ENCODE measurements at places on chromosomes 6 and 20.

GRCh38 chr20:49832632-49833327, 20.2 kb downstream of the SLC9A8 start:
- no peak for DNase-seq

- DNase-seq: no peak
These were observed 256.3 kb downstream of the OGFRL1 start for GRCh38 chr6:71544906-71545305.

GRCh38 chr20:2816583-2817340, 598 bp downstream of the TMEM239 start:
- DNase-seq: no peak

DNA sequence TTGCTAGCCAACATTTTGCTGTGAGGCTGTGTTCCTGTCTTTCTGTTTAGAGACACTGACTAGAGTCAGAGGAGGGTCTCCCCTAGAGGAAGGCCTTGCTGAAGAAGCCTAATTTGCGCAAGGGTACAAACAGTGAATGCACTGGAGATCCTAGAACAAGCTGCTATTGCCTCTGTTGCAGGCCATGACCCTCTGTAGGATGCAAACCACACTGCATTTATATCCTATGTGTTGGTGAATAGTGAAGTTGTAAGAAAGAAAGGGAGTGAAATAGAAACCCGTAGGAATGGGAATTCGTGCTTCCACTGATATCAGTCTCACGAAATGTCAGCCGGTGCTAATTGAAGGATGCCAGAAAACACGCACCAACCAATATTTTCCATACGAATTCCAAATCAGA, 88.2 kb downstream of the GJA1 start:
- DNase-seq: no peak

DNA sequence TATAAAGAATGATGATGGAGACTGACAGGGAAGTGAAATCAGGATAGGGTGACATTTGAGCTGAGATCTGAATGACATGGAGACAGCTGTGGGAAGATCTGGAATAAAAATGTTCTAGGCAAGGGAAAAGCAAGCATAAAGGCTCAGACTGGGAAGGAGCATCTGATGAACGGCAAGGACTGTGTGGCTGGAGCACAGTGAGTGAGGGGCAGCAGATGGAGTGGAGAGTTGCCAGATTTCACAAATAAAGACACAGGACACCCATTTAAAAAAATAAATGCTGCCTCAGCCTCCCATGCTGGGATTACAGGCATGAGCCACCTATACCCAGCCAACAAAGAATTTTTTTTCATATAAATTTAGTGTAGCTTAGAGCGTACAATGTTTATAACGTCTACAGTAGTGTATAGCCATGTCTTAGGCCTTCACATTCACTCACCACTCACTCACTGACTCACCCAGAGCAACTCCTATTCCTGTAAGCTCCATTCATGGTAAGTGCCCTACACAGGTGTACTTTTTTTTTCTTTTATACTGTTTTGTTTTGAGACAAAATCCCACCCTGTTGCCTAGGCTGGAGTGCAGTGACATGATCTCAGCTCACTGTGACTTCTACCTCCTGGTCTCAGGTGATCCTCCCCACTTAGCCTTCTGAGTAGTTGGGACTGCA, 2.4 kb upstream of the ZBTB24 start:
- DNase-seq: no peak

GRCh38 chr20:50306478-50307423, 116.1 kb downstream of the CEBPB start:
- DNase-seq: no peak

DNA sequence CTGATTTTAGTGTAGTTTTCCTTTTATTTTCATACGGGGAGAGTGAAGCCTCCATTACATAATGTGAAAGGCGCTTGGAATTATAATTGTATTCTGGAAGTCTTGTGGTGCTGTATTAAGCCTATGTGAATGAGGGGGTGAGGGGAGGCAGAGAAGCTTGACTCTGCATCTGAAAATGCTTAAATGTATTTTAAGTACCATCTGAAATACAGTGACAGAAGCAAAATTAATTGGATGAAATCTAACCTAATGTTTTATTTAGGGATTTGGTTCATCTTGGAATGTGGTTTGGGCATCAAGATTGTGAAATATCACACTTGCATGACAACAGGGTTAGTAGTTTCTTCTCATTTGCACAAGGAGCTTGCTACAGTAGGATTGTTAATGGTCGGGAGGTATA, 41.2 kb downstream of the TMEM200A start:
- no peak for DNase-seq

DNA sequence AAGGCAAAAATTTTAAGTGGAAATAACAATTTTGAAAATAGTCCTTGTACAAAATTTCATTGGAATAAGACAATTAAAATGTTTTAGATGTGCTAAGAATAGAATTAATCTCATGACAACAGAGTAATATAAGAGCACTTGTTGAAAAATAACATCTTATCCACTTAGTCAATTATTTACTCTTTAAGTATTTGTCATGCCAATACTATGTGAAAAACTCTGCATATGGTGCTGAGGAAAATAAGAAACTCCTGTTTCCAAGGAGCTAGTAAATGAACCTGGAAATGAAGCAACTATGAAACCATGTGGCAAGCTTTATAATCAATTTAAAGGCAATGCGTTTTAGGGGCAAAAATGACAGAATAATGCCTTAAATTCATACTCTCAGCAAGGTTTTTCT, 42.7 kb upstream of the HCRTR2 start:
- no peak for DNase-seq

All from activated CD8-positive, alpha-beta memory T cell treated with anti-CD3 and anti-CD28 coated beads for 4 hours (primary cell).